ENCODE measurements at places on chromosomes 5 and 9.

DNA sequence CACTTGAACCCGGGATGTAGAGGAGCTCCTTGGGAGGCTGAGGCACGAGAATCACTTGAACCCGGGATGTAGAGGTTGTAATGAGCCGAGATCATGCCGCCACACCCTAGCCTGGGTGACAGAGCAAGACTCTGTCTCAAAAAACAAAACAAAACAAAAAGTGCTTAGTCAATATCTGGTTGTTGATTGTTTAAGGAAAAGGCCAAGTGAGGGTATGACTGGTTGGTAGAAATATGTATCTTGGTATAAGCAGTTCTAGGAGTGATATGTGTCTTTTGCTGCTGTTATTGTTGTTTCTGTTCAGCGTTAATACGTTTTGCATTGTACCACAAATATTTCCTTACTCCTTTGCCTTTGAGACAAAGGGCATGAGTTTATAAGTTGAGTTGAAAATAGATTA lies 210.7 kb upstream of the DMRT1 start:
- no peak for DNase-seq

- DNase-seq: no peak
Measured at GRCh38 chr9:130207241-130207992, 35.2 kb downstream of the NCS1 start.

GRCh38 chr5:102678267-102679058 lies 76.6 kb upstream of the PAM start:
- no peak for DNase-seq

- no peak for DNase-seq
Measured at GRCh38 chr9:14218253-14218652, 95.7 kb downstream of the NFIB start.

- no peak for DNase-seq
Measured at GRCh38 chr9:126521089-126521488, 92.6 kb upstream of the LMX1B start.

GRCh38 chr5:76144513-76145274 lies 61.5 kb downstream of the SV2C start:
- no peak for DNase-seq

- DNase-seq: no peak
Measured at GRCh38 chr5:71907001-71907588, 188.0 kb downstream of the CARTPT start.

- no peak for DNase-seq
Measured at GRCh38 chr5:170306381-170306831, 8.8 kb upstream of the LCP2 start.

- DNase-seq: no peak
Measured at GRCh38 chr9:124001866-124002525, 9.6 kb upstream of the LHX2 start.

- DNase-seq: no peak
Measured at GRCh38 chr9:21993893-21994555, at the start of gene CDKN2A. TSS of gene CDKN2A (minus strand) at chr9:21994392.

DNA sequence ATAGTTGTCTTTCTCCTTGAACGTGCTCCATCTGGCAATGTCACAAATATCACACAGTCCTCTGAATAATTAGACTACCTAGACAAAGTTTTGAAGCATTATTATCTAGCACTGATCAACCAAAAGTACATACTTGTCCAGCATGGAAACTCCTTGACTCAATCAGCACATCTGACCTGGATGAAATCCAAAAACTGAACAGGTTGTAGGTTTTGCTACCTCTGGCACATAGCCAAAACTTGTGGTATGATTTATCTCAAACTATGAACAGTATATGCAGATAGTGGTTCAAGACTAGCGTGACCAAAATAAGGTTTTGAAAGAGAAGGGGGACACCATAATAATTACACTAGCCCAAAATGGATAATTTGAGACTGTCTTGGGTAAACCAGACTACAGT lies 158.1 kb downstream of the ARRDC3 start:
- no peak for DNase-seq

DNA sequence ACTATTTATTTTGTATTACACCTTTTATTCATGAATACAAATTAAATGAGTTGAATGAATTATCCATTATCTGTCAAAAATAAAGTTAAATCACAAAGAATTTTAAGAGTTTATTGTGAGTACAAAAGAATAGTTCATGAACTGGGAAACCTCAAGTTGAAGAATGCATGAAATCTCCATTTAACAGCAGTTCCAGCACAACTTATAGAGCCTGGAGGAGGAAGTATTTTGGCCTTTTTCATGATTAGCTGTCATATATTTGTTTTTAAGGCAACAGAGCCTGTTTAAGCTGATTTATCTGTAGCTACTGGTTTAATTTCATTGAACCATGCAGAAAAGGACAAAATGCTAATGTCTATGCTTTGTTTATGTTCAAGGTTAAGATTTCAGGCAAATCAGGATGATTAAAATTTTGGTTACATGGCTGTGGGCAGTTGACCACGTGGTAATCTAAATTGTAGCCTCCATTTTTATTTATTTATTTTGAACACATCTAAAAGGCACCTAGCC lies 12.2 kb downstream of the SPINK1 start:
- no peak for DNase-seq

DNA sequence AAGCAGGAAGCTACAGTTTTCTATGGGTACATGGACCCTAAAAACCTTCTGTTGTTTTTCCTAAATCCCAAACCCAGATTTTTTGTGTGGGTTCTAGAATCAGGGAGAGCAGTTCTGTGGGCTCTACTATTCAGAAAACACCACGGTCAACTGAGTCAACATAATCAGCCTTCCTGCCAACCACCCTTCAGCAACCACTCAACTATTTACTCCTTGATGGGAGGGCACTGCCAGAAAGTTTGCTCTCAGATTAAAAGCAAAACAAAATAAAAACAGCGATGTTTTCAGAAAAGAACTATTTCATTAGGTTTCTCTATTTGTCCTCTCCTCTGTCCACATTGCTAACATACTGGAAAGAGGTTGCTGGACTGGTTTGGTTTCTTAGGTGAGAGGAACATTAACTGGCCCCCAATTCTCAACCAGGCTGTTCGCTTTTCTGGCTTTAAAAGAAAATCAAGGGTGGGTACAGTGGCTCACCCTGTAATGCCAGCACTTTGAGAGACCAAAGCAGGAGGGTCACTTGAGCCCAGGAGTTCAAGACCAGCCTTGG lies 72.3 kb downstream of the GCNT1 start:
- no peak for DNase-seq

GRCh38 chr5:61450493-61451279 lies 118.6 kb downstream of the ZSWIM6 start:
- no peak for DNase-seq

DNA sequence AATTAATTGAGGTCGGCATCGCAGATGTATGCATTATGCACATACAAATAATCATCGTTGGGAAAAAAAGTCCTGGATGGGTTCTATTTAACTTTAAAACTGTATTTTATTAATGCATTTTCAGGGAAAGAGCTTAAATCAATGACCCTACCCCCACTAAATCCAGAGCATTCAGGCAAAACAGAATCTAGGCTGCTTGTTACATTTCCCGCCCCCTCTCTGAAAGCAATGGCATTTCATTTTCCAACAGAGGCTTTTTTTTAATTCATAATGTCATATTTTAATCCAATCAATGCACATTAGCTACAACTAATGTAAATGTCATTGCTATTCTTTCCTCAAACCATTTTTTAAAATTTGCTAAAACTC lies 117.4 kb upstream of the GRIA1 start:
- no peak for DNase-seq

GRCh38 chr9:105332471-105332870 lies 88.0 kb downstream of the SLC44A1 start:
- no peak for DNase-seq

- DNase-seq: no peak
Measured at GRCh38 chr5:14373685-14374084, 207.9 kb upstream of the OTULINL start.

GRCh38 chr9:105880517-105880916 lies 186.2 kb downstream of the TMEM38B start:
- DNase-seq: no peak

- DNase-seq: no peak
Measured at GRCh38 chr5:157175071-157175612, 5.5 kb upstream of the ITK start.

DNA sequence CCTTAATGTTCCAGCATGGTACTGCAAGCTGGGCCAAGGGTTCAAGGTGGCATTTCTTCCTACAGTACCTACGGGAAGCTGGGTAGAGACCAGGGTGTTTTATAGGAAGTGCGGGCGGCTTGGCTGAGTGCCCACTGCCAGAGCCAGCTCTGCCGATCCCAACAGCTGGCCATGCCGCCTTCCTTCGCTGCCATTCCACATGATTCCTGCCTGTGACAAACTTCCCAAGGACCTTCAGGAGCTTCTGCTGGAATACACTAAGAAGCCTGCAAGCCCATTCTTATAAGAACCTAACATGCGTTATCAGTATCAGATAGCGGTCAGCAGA lies 22.0 kb downstream of the MYO10 start:
- no peak for DNase-seq

DNA sequence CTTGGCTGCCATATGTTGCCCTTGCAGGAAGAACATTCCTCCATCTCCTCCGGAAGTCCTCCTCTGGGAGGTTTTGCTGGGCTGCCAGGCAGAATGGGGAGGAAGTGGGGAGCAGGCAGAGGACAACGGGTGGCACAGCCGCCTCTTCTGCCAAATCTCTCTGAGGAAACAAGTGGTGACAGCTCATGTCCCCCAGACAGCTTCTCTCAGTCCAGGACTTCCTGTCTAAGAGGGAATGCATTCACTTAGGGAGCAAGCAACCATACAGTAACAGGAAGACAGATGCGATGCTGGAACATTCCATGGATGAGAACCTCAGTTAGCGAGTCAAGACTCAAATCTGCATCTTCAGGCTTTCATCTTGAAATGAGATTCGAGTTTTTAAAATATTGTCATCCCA lies 701.0 kb downstream of the SEMA5A start:
- DNase-seq: no peak

DNA sequence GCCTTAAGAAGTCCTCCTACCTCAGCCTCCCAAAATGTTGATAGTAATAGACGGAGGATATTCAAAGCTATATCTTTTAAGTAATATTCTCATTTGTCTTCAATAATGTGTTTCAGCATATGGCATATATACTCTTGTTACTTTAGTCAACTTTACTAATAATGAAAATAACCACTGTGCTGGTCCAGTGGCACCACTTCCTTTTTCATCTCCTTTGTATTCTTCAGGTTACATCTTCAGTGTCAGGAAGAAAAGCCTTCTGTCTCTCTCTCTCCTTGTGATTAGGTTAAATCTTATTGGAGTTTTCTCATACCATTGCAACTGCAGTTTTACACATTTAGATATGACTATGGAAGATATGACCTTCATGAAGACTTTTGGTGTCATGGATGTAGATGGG lies 31.3 kb downstream of the PARP8 start:
- no peak for DNase-seq

DNA sequence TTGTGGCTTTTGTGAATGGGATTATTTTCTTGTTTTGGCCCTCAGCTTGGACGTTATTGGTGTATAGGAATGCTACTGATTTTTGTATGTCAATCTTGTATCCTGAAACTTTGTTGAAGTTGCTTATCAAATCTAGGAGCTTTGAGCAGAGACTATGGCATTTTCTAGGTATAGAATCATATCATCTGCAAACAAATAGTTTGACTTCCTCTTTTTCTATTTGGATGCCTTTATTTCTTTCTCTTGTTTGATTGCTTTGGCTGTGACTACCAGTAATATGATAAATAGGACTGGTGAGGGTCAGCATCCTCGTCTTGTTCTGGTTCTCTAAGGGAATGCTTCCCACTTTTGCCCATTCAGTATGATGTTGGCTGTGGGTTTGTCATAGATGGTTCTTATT lies 24.7 kb downstream of the ITGA2 start:
- DNase-seq: no peak

DNA sequence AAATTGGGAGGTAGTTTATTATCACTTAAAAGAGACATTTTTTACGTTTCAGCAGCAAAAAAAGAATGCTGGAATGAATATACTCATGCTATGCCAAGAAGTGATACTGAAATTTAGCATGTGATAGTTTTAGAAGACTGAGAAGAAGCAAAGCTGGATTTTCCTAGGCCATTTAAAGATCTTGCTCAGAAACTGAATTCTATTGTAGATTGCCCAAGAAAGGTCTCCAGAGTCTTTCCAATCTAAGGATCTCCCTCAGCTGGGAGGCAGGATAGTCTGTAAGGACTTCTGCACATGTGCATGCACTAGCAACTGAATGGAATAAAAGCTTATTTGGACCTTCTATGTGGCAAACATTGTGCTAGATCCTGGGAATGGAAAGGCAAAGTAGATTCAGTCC lies 334.5 kb downstream of the DTWD2 start:
- DNase-seq: no peak
